NCI-H2029 (cell line): ENCODE measurements at places on chromosomes 2 and 18.

DNA sequence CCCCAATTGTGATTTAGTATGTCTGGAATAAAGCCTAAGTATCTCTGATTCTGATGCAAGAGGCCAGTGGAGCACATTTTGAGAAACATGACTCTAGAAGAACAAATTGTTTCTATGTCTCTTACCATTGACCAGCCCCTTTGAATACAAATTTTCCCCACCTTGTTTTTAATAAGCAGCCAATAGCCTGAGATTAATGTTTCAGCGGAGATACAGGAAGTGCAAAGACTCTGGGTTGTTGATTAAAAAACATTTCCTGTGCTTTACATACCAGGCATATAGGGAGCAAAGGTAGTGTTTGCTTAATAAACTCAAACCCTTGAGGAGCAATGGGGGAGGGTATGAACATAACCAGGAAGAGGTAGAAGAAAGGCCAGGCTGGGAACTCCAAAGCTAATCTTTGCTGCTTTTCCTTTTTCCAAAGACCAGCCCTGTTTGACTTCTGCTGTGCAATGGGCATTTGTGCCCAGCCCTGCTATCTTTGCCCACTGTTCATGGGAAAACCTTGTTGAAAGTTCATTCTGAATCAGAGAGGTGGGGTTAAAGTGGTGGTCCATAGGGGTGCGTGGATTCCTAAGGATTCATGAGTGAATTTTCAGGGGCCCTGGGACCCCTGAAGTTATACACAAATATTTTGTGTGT lies 29.3 kb downstream of the UPP2 start:
- DNase-seq: no peak

DNA sequence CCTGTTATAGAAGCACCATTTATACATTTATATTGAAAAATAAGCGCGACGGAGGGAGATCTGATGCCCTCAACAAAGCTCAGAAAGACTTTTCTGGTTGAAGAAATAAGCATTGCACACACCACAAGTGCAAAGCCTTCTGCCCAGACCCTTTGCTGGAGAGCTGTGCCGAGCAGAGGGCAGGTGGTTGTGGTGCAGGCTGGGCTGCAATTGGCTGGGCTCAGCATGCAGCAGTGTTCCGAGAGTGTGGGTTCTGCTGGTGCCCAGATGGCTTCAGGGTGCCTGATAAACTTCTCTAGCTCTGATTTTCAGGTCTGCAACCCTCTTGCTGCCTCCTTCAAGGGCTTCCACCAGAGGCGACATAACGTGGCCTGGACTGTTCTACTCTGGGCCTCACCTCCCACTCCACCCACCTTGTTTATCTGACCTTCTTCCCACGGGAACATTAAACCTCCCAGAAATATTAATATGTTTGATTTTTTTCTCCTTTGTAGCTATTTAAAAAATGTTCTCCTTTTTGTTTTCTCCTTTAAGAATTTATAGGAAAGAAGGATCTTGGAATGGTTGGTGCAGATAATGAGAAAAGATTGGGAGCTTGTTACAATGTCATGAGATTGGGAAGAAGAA lies 113.6 kb upstream of the ITGA6 start:
- DNase-seq: no peak

GRCh38 chr2:241932899-241933178 lies 63.3 kb downstream of the RTP5 start:
- DNase-seq: no peak

GRCh38 chr2:168751104-168751740 lies 51.2 kb upstream of the NOSTRIN start:
- DNase-seq: no peak

- DNase-seq: no peak
These were observed 502.7 kb downstream of the PLCL1 start for GRCh38 chr2:198307093-198307492.

DNA sequence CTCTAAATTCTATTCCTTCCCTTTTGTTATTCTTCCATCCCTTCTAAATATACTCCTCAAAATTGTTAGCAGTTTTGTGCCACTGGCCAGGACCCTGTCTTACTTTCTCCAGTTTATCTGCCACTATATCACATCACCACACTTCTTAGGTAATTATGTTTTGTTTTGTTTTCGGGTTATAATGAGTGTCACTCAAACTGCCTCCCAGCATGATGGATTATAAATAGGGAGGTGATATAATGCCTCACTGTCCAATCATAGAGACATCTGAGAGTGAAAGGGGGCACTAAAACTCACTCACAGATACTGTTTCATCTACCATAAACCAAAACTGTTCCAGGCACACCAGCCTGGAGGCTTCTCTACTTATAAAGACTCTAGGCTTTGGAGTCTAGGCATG lies 3.5 kb downstream of the RSAD2 start:
- DNase-seq: no peak

- no peak for DNase-seq
These were observed 419.0 kb downstream of the DSC3 start for GRCh38 chr18:30623401-30624065.

- DNase-seq: peak; percentile 42
These were observed 33.3 kb downstream of the NDUFA10 start for GRCh38 chr2:239991689-239992314.

DNA sequence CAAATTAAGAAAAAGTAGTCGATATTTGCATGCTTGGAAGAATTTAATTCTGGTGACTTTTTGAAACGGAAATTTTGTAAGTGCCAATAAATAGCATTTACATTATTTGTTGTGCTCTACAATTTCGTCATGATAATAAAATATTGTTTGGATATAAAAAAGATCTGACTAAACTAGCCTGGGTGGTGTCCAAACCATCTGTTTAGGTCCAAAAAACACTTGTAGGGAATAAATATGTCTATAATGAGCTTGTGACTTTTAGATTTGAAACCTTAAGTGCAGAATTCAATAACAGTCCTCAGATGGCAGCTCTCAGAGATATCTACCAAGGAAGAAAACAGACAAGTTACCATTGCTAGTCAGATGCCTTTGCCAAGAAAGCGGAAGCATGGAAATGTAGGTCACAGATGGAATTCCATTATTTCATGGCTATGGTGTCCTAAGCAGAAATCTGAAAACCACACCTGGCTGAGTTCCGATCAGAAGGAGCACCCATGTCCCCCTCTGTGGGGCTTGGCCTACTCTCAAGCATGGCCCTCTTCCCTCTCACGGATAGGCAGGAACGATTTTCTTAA lies 731.1 kb downstream of the RNF144A start:
- DNase-seq: no peak

DNA sequence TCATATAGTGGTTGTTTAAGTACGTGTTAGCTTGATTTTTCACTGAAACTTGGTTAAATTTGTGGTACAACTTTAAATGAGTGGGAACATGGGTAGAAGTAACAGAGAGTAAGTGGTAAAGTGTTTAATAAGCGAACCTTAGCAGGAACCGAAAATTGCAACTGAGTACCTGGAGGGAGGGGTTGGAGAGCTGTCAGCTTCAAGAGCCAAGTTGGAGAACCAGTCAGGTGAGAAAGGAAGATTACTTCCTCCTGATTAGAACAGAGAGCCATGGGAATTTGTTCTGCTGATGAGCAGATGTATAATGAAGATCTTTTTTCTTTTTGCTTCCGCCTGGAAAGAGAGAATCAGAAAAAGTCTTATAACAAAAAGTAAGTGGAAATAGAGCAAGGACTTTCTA lies 158.4 kb upstream of the CDH7 start:
- no peak for DNase-seq

GRCh38 chr18:57574866-57575265 lies 11.6 kb downstream of the FECH start:
- no peak for DNase-seq

DNA sequence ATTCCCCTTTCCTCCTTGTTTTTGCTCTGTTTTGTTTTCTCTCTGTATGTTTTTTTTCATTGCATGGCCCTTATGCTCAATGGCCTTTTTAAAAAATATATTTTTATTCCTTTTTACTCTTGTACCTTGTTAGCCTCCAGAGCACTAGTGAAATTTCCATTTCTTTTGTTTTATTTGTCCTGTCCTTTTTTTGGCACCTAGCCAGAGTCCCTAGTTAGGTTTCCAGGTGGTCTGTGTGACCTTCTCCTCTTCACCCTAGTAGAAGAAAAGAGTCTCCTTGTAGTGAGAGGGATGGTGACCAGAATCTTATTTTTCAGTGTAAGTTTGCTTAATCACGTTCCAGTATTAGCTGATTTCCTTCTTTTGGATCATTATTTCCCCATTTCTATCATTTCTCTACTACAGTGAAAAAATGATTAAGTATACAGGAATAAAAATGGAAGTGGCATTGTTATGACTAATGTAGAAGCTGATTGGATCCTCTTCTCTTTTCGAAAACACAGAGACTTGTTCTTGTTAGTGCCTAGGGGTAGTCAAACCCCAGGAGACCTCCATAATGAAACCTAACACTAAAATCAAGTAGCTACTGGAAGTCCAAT lies 65.9 kb downstream of the NBEAL1 start:
- DNase-seq: no peak

GRCh38 chr2:41079011-41079410 lies 627.1 kb upstream of the SLC8A1 start:
- DNase-seq: no peak

- DNase-seq: no peak
These were observed 34.4 kb upstream of the ACADL start for GRCh38 chr2:210259687-210260086.

DNA sequence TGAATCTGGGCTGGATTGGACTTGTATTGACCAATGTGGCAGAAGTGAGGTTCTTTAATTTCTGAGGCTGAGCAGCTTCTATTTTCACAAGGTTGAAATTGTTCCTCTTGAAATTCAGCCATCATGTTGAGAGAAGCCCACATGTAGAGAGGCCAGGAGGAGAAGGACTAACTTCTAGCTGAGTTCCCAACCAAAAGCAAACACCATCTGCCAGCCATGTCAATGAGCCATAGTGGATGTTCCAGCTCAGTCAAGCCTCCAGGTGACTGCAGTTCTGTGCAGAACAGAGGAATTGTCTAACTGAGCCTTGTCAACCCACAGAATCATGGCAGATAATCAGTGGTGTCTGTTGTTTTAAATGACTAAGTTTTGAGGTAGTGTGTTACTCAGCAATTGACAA lies 110.6 kb upstream of the ACVR1 start:
- no peak for DNase-seq

- no peak for DNase-seq
These were observed 121.5 kb upstream of the PDE1A start for GRCh38 chr2:182548031-182548950.

- DNase-seq: no peak
These were observed 23.5 kb downstream of the KDM3A start for GRCh38 chr2:86464652-86465051.
